Cortex of kidney (tissue), 1 donor: ENCODE measurements at places on chromosomes 5 and 9.

DNA sequence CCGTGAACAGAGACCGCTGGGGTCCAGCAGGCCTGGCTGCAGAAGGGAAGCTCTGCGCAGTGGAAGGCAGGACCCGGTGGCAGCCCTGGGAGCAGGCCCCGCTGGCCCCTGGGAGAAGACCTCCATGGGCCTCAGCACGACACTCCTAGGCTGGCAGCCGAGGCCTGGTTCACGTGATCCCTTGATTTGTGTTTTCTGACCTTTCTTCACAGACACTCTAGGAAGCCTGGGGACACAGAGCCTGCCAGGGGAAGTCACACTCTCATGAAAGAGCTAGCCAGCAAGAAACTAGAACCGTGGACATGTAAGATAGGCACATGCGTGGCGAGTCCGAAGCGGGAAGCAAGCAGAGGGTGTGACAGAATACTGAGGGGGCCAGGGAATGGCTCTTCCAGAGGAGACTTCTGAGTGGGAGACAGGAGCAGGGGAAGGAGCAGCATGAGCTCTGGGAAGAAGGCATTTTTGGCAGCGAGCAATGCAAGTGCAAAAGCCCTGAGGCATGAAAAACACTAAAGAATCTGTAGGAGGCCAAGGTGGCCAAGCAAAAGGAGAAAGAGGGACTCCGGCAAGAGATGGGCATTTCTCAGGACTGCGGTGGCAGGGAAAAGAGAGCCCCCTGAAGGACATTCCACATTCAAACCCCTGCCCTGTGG, 26.6 kb upstream of the IL17B start:
- DNase-seq = no peak

GRCh38 chr9:3968891-3969290, 331.0 kb downstream of the GLIS3 start:
- no peak for DNase-seq

DNA sequence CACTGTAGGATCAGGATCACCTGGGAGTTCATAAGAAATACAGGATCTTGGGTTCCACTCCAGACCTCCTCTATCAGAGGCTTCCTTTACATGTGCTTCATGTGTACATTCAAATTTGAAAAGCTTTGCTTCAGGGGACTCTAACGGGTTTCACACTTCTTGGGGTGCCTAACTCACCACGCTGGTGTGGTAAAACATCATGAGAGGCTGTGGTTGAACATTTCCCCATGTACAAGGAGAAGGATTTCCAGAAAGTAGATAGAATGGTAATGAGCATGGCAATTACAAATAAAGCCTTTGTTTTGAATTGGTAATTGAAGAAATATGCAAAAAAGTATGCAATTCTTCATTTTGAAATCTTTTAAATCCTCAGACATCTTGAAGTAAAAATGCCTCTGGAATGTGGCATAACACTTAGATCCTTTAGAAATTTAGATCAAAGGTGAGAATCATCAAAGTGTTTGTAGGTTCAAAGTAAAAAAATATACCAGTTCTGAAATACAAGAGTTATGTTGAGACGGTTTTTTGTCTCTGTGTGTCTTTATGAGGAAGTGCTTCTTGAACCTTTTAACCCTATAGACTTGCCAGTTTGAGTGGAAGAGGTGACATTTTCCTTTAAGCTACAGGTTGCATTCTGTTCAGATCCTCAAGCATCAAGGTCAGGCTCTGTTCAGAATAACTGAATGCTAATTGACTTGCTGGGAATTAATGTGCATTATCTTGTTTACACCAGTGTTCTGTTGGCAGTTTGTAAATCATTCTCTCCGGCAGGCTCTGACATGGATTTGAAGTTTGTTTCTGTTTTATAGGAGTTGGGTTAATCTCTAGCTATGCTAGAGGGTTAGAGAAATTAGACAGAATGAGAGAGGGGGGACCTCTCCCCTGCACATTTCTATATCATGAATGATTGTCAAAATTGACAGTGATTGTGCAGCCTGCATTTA, 415.3 kb downstream of the MAN2A1 start:
- no peak for DNase-seq

GRCh38 chr9:129879991-129880653, 44.9 kb downstream of the USP20 start:
- no peak for DNase-seq

DNA sequence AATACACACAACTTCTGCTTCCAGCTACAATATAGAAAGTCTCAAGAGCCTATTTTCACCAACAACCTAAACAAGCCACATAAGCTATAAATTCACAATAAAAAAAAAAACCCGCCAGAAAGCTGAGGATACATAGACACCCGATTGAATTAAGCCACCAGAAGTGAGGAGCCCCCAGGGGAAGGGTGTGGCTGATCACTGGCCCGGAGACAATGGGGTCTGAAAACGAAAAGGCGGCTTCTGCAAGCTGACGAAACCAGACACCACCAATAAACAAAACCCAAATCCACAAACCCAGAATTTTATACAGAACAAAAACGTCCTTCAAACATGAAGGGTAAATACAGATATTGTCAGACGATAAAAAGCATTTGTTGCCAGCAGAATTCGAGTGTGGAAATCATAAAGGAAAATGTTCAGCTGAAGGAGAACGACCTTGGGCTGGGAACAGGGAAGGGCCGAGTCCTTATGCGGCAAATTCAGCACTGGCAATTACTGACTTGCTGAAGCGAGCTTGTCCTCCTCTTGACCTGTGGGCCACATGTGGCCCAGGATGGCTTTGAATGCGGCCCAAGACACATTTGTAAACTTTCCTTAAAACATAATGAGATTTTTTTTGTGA, 39.6 kb upstream of the CEP72 start:
- DNase-seq = no peak

DNA sequence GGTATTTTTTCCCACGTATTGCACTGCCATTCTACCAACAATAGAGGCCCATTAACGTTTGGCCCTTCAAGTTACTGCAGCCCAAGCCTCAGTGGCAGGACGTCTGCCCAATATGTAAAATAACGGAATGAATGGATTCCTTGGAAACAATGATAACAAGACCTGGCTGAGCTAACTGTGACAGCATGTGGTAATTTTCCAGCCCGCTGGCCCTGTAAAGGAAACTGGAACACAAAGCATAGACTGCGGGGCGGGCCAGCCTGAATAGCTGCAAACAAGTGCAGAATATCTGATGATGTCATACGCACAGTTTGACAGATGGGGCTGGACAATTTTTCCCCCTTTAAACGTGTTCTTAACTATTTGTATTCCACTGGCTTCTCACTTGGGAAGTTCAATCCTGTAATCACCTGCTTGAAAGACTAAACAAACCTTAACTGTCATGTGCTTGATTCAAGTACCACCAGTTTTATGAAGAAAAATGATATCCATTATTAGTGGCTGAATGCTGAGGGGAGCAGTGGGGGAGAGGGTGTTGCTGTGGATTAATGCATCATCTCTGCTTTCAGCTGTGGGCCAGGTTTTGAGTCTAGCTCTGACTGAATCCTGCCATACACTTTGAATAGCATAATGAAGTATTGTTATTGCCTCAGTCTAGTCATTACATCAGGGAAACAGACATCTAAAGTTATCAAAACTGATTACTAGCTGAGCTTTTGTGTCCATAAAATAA, 323.9 kb downstream of the TMEM161B start:
- DNase-seq = no peak

DNA sequence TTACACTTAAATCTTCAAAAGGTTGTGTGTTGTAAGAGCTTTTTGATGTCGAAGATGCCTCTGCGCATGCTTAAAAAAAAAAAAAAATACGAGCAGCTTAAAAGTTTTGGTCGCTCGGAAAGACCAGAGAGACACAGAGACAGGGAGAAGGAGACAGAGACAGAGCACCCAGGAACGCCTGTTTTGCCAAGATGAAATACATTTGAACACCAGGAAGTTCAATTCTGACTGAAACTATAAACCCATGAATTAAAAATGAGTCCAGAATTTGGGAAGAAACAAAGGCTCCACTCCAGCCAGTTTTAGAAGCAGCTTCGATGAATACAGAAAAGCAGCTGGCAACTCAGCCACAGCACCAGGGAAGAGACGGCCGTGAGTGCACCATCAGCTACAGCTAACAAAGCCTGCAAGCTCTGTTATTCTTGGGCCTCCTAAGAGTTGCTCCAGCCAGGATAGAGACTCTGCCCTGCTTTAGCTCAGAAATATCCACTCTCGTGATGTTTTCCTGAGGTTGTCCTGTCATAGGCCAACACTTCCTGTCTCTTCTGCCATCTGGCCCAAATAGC, 2.5 kb upstream of the ZNF474 start:
- DNase-seq = no peak

DNA sequence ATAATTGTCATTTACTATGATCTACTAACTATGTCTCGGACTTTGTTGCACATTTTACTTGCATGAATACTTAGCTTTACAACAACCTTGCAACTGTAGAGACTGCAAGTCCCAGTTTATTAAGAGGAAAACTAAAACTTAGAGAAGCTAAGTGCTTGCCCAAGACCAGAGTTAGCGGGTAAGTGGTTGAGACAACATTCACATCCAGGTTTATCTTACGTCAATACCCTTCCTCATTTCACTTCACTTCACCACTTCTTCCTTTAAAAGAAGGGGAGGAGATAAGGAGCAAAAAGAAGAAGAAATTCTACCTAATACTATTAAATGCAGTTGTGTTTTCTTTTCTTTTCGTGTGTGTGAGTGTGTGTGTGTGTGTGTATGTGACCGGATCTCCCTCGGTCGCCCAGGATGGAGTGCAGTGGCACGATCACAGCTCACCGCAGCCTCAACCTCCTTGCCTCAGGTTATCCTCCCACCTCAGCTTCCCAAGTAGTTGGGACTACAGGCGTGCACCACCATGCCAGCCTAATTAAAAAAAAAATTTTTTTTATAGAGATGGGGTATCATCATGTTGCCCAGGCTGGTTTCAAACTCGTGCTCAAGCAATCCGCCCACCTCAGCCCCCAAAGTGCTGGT, 37.4 kb downstream of the MEGF9 start:
- DNase-seq = no peak

DNA sequence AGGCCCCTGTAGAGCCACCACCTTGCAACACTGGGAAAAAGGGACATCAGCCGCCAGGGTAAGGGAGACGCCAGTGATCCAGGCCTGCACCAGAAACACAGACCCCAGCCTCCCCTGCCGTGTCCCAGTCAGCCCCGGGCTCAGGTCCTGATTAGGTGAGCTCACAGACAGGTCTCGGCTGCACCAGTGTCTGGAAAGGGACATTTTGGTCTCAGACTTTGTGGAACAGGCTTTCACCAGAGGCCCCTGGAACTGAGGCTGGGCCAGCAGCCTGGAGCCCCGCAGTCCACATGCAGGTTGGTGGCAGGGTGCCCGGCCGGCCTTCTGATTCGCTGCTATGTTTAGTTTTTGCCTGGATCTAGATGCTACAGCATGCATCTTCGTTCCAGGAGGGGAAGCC, 369.0 kb upstream of the IRX4 start:
- no peak for DNase-seq

DNA sequence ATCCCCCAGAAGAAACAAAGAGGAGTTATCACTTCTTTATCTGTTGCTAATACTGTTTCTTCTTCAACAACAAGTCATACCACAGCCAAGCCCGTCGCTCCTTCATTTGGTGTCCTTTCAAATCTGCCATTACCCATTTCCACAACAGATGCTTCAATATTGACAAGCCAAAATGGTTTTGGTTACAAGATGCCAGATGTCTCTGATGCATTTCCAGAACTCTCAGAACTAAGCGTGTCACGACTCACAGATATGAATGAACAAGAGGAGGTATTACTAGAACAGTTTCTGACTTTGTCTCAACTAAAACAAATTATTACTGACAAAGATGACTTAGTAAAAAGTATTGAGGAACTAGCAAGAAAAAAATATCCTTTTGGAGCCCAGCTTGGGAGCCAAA, 16.0 kb upstream of the HAND1 start:
- DNase-seq = no peak

DNA sequence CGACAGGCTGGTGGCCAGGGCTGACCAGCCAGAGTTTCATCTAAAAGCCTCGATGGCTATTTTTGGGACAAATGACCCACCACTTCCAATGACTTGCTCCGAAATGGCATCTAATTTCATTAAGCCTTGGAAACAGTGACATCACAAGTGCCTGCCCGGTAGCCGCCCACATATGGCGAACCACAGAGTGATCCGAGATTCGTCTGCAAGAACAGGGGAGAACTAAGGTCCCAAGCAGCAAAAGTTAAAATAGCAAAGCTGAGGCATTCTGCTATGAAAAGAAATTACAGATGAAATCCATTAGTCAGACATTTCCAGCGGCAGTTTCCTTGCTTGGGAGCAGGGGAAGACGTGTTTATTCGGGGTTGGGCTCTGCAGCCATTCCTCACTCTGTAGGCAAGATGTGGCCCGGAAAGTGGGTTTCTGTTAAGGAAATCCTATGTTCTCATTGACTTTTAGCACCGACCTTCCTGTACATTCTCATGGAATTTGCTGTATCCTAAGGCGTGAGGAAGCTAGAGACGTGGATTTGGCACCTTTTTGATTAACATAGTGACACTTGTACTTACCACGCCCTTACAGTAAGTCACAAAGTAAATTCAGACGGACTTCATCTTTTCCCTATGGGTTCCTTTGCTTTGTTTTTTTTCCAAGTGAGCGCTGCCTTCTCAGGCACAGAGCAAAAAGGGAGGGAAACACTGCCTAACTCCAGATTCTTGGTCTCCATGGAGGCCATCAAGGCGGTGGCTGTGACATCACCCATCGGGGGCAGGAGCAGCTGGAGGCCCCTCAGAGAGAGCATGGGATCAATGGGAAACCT, 45.1 kb downstream of the ERGIC1 start:
- no peak for DNase-seq

DNA sequence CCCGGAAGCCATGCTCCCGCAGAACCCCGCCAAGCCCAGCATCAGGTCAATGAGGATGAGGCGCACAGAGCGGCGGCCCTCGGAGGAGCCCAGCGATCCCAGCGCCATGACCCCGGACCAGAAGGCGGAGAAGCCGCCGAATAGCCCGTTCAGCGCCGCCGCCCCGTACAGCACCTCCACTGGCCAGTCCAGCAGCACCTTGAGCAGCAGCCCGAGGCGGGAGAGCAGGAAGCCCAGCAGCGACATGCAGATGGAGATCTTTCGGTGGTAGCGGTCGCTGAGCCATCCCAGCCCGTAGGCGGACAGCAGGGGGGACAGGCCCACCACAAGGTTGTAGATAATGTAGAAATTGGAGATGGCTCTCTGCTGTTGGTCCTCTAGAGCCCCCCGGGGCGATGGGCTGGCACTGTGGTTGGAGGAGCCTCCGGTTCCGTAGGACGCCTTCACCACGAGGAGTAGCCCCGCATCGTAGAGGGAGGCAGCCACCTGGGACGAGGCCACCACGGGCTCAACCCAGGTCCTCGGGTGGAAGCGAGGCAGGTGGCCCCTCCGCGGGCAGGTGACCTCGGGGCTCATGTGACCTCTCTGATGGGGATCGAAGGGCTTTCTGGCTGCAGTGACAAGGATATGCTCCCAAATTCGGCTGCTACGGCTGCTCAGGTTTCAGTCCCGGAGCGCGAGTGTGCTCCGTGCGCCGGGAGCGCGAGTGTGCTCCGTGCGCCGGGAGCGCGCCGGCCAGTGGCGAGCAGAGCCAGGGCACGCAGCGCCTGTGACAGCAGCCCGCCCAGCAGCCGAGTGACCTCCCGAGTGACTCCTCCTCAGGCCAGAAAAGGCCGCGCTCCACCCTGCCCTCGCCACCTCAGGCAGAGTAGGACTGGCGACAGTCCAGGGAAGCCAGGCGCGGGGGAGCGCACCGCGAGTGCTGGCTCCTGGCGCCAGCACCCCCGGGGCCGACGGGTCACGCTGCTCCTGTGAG, at the start of gene SLC46A2:
Gene SLC46A2, minus strand, starts transcription at position 771 of the 976 bp plus-strand sequence. Its CDS starts 195 bp downstream, at position 576.
- DNase-seq = no peak
